Kidney glomerular epithelial cell (primary cell): ENCODE measurements at places on chromosomes 5 and 9.

GRCh38 chr5:98428806-98429205 lies 344.7 kb upstream of the RGMB start:
- DNase-seq = no peak

DNA sequence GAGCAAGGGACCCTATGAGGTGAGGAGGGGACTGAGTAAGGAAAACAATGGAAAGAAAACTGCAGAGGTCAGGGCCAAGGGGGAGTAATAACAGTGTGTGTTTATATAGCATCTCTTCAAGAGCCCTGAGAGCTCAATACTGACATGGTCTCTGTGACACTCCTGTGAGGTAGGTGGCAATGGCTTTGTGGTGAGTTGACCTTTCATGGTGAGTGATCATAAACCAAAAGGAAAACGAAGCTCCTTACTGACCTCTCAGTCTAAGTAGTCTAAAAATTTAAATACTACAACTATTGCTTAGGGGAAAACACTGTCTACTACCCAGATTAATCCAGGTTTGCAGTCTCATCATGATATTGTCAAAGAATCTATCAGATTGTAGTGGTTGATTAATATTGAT lies 130.9 kb downstream of the SNCAIP start:
- no peak for DNase-seq

- no peak for DNase-seq
Measured at GRCh38 chr9:33103501-33104281, 27.2 kb upstream of the SMU1 start.

DNA sequence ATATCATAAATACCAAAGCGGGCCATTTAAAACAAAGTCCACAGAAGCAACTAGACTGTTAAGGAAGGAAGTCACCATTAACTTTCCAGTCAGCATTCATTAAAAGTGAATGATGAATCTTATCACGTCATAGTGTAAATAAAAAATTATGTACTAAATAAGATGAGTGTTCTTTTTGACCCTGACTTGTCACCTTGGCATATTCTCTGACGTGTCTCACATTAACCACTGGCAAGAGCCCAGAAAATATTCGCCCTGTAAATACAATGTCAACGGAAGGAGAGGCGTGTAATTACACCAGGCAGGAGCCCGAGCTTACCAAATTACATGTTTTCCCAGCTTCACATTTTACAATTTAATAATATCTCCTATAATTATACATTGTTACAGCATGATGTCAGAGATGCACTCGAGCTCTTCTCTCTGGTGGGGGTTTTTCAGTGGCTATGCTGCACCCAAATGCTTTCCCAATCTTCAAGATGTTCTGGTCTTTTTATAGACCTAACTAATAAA lies 29.3 kb upstream of the UBE2QL1 start:
- DNase-seq = no peak

DNA sequence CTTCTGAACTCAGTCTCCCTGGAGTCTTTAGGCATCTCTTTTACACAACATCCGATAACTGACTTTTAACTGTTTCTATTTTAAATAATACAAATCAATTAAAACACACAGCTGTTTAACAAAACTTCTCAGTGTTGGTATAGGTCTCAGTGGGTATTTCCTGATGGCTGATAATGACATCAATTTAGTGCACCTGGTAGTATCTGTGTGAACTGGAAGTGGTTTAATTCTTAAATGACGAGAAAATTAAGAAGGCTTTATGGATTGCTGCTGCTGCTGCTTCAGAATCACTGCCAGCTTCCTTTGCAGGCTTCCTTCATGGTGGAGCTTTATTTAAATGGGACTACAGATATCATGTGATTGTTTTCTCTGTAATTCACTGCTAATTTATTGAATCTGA lies 92.3 kb downstream of the RPS23 start:
- no peak for DNase-seq

- no peak for DNase-seq
Measured at GRCh38 chr5:57174128-57174889, 450 bp downstream of the GPBP1 start.

DNA sequence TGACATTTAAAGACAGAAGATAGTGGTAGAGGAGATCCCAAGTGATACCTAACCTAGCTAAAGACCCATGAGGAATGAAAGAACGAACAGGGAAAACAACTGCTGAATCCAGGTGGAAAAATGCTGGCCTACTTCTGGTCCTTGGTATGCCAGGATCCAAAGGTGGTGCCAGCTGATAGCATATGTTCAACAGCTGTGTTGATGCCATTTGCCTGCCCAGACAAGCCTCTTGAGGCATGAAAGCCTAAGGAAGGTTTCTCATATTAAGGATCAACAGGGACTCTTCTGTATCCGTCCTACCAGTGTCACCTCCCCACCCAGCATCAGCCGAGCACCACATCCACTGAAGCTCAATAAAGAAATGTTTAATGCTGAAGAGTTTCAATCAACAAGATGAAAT lies 225.7 kb upstream of the DMRT1 start:
- no peak for DNase-seq

GRCh38 chr5:39757131-39757530 lies 332.4 kb upstream of the DAB2 start:
- DNase-seq = peak; percentile 22

DNA sequence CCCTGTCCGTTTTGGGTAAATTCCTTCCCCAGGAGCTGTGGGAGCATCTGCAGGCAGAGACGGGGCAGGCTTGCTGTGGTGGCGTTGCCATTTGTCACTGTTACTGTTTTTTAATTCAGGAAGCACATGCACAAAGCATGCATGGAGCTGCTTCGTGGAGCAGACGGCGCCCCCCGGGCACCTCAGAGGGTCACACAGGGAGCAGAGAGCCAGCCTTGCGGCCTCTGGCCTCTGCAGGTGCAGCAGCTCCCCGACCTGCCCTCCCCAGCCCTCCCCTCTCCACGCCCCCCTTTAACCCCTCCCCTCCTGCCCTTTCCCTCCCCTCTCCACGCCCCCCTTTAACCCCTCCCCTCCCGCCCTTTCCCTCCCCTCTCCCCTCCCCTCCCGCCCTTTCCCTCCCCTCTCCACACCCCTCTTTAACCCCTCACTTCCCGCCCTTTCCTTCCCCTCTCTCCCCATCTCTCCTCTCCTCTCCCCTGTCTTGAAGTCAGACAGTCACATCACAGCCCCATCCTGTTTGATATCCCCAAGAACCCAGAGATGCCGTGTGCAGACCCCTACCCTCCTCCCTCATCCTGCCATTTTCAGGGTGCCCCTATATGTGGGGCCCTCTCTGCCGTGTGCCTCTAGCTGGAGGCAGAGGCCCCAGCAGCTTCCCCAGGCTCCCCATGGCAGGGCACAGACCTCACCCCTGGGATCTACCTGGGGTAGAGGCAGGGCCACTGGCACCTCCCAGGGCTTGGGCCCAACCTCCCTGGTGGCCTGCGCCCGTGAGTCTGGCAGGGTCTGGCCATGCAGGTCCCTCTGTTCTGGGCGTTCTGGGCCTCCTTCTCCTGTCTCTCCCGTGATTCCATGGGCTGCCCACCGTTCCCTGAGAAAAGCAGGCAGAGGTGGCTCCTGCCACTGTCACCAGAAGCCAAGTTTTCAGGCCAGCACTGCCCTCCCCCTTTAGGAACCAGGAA lies 29.6 kb upstream of the UBAC1 start:
- no peak for DNase-seq

DNA sequence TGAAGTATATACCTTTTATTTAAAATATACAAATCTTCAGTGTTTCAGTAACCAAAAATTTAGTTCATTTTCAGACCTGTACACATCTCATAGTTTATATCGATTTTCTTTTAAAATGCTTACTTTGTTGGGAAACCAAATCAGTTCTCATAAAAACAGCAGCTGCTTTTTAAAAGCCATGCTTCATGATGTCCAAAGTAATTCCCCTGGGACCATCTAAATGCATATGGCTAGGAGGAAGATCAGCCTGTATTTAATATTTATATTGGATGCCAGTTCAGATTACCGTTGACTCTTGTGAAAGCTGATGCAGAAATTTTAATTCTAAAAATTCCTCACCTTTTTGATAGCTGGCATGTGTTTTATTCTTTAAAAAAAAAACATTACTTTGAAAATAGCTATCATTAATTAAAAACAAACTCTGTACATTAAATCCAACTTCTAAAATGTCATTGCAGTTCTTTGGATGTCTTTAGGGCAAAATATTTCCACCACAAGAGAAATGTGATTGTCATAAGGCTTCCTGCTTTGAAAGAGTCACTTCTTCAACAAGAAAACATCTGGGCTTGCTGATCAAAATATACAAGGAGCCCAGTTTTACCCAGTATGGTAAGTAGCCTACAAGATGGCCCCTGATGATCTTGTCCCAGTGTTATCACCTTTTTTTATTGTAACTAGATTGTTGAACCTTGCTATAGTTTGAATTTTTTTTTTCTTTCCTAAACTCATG lies 1242.9 kb upstream of the CDH6 start:
- no peak for DNase-seq

DNA sequence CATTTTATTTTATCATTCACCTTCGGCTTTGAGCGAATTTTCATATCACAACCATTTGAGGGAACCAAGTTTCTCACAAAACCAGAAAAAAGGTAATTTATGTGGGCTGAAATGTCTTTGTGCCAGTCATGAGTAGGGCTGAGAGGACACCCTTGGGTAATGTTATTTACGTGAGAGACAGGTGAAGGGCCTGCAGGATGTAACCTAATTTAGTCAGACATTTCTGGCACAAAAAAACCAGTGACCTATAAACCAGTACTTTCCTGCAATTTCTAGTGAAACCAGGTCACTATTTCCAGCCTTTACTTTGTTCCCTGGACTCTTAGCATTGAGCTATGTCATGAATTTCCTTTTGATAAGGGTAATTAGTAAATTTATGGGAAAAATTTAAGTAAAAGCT lies 17.2 kb upstream of the CCDC112 start:
- DNase-seq = no peak

- DNase-seq = no peak
Measured at GRCh38 chr9:110330484-110331105, 7.1 kb downstream of the TXNDC8 start.

GRCh38 chr5:95533106-95533505 lies 21.7 kb downstream of the SKIC3 start:
- DNase-seq = no peak

- no peak for DNase-seq
Measured at GRCh38 chr9:6029604-6030274, 14.3 kb upstream of the RANBP6 start.

GRCh38 chr9:134301387-134302129 lies 24.7 kb upstream of the RXRA start:
- peak; percentile 22 for DNase-seq

GRCh38 chr5:65076251-65076869 lies 307.6 kb downstream of the CWC27 start:
- DNase-seq = no peak

DNA sequence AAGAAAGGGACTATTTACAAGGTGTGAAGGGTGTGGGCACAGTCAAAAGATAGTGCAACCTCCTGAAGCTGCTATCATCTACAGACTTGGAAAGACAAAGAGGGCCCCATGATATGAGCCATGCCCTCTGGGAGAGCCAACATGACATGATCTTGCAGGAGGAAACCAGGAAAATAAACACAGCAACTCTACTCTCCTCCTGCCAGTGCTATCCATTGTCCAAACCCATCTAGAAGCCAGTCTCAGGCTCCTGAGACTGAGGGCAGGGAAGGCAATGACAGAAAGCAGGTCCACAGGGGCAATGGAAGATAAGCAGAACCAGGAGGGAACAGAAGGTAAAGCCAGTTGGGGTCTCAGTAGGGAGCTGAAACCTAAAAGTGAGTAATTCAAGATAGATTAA lies 37.1 kb downstream of the PLPP1 start:
- no peak for DNase-seq

- DNase-seq = peak; percentile 59
Measured at GRCh38 chr5:173618927-173619519, 2.6 kb upstream of the BOD1 start.

DNA sequence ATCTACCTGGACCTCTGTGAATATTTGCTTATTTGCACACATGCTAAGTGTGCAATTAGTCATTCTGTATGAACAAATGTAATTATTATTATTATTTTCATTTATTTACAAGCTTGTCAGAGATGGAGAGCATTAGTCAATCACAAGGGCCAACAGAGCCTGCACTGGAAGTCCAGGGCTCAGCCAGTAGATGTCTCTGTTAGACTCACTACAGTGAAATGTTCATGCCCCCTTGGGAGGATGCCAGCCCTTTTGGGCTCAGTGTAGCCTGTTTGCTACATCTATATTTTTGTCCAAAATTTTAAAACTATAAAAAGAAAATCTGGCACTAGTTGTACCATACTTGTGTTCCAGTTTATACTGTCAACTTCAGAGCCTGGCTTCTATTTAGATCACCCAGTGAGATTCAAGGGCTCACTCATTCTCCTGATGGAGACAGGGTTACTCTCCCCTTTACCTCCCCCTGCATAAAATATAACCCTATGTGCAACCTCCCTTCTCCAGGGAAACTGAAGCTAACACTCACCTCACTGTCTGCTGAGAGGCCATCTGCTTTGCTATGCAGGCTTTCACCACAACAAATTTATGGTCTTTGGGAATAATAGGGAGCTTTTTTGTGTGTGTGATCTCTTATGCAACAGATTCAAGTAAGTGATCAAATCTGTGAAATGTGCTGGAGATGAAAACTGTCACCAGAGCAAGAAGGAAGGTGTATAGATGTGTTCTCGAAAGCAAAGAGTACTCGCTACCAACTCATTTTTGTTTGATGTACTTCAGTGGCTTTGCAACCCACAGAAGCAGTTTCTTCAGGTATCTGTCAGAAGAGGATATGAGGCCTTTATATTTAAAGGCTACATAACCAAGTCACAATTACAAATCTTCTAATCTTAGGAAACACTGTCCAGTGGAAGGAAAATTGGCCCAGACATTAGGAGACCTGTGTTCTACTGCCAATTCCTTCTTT lies 99.9 kb upstream of the TLE4 start:
- DNase-seq = no peak

- DNase-seq = no peak
Measured at GRCh38 chr5:74492230-74492629, 148.3 kb downstream of the ENC1 start.

GRCh38 chr5:73454379-73455036 lies 5.9 kb upstream of the FOXD1 start:
- peak; percentile 76 for DNase-seq

DNA sequence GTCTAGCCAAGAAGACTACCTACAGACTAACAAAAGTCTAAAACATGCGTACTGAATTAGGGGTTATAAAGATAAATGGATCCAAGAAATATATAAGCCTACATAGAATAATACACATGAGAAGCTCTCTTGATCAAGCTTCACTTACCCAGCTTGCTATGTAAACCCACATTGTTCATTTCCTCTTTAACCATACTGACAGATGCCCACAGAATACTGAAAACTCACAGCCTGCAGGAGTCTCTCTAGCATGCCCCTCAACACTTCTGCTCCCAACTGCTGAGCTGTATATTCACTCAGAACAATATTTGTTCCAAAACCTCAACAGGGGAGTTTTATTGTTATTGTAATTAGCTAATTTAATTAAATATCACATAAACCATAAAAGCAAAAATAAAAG lies 52.4 kb downstream of the RFX3 start:
- DNase-seq = no peak

- DNase-seq = no peak
Measured at GRCh38 chr5:94082405-94082804, 341.0 kb upstream of the POU5F2 start.

DNA sequence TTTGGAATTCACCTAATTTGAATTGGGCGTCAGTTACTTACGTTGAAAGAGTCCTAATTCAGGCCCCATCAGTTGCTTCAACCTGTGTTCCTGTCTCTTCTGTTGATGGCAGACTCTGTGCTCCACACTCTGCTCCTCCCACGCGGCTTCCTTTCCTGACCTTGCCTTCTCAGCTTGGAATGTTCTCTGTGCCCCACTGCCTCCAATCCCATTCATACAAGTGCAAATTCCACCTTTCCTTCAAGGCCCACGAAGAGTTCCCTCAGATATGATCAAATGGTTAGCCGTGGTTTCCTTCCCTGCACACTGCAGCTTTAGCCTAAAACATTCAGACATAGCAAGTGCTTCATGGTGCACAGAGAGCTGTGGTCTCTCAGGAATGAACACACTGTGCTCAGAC lies 65.7 kb downstream of the SREK1 start:
- peak; percentile 9 for DNase-seq
